Hindlimb muscle (tissue), 1 donor: ENCODE measurements at places on chromosomes 13 and 19.

- no peak for DNase-seq
Measured at GRCh38 chr13:112330479-112331381, 45.4 kb upstream of the SPACA7 start.

- no peak for DNase-seq
Measured at GRCh38 chr19:6278740-6279619, 795 bp downstream of the MLLT1 start.

GRCh38 chr19:43950834-43951645 is at the start of gene ZNF221:
ZNF221 (plus strand) TSS chr19:43951228; CDS start chr19:43962727, 11,499 bp downstream.
- peak; percentile 92 for DNase-seq

DNA sequence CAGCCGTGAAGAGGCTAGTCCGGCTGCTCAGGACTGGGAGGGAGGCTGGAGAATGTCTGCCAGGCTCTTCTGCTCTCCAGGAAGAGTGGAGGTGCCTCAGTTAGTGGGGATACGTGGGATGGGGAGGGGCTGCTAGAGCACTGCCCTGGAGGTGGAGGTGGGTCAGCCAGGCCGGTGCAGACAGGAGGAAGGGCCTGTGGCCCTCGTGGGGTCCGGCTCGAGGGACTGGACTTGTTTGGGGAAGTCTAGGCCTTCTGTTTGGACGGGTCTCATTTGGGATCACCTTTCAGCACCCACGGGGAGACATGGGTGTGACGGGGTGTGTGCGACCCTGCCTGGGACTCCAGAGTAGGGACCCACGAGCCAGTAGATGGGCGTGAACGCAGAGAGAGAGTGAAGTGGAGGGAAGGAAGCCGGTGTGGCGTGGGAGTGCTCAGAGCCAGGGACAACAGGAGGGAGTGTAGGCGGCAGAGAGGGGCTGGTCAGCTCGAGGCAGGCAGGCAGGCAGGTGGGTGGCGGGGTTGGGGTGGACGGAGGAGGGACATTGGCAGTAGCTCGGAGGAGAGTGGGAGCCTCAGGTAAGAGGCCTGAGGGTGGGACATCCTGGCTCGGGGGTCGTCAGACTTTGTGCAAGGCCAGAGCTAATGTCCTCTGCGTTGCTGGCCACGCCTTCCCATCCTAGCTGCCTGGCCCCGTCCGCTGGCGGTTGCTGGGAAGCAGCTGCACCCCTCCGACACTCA is 11.5 kb downstream of the EPN1 start:
- no peak for DNase-seq

DNA sequence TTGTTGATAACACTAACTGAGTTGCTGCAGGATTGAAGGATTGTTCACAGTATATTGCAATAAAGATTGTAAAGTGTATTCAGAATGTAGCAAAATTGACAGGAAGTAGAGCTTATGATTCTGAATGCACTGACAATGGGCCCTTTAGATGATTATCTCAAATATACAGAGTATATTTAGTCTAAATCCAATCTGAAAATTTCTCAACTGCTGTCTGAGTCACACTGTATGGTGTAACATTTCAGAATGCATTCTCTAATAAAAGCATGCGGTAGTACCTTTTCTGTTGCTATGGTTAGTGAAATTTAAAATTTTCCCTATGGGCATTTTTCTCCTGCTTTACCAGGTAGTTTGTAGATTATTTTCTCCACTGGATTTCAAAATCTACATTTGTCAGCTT is 365.2 kb downstream of the PCDH17 start:
- no peak for DNase-seq
